Activated T-cell treated with anti-CD3 and anti-CD28 coated beads, Interleukin-2, amount 50 U/mL, for 48 hours (primary cell): ENCODE measurements at places on chromosomes 4 and X.

DNA sequence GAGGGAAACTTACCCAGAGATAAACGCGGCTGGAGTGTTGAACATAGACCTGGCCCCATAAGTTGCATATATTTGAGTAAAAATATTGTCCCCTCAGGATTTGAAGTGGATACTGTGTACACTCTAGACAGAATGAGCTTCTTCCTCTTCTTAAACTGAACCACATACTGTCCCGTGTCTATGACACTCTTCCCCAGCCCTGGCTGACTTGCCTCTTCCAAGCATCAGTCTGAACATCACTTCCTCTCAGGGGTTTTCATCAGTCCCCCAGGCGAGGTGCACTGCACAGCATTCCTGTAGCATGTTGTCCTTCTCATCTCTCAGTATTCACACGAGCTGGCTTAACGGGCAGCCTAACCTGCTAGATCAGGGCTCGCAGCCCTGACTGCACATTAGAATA lies 80.5 kb upstream of the TMEM150C start:
- no peak for DNase-seq

DNA sequence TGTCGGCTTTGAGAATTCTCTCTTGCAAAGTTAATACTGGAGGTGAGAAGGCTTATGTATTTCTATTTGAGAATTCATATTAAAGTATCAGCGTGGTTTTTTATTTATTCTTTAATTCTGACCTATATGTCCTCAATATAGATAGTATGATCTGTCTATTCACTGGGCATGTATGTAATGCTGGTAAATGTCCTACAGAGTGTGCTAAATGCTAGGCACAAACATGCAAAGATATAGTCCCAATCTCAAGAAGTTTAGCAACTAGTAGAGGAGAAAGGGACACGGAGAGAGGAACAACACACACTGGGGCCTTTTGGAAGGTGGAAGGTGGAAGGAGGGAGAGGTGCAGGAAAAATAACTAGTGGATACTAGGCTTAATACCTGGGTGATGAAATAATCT lies 11.0 kb upstream of the BMPR1B start:
- DNase-seq: no peak

GRCh38 chr4:102758241-102759160 lies 2.3 kb downstream of the MANBA start:
- no peak for DNase-seq

DNA sequence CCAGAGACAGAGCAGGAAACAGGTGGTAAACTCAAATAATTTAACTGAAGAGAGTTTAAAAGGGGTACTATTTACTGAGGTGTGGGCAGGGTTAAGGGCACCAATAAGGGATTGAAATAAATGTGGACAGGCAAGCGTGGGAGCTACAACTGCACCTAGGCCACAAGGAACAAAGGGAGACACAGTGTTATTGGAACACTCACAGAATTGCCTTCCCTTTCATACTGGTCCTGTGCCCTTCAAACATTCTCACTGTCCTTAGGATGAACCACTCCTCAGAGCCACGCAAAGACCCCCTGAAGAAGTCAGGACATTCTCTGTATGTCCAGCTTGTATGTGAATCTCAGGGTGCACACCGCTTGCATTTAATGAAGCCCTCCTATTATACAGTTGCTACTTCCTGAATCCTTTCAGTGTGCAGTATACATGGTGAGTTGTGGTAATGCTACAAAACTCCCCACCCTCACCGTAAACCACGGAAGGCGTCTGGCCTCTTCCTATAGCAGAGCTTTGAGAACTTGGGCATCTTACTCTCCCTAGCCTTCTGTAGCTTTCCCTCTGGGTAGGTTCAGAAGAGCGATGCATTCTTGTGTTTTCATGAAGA lies 9.6 kb upstream of the MRPL1 start:
- peak; percentile 69 for DNase-seq

GRCh38 chr4:73803213-73803612 lies 33.3 kb upstream of the CXCL6 start:
- no peak for DNase-seq
